ENCODE measurements at places on chromosomes 5 and 9.

DNA sequence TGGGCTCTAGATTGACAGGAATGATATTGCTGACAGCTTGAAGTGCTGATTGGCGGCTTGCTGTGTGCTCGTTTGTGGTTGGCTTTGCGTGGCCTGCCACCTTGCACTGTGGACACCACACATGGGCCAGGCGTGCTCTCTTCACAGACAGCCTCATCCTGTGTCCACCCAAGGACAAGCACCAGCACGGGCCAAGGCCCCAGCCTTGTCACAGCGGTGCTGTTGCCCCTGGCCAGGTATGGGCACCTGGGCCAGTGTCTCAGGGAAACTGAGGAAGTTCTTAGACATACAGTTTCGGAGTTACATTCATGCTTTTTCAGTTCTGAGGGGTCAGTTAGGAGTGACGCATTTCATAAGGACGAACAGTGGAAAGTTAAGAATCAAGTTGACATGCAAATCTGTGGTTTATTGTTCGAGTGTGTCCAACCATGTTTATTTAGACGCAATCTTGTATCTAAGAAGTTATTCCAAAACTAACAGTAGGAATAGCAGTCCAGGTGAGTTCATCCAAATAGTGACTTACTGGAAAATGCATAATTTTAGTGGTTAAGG is 125.9 kb downstream of the EHMT1 start:
- DNase-seq = no peak

- DNase-seq = no peak
Measured at GRCh38 chr5:171771856-171772255, 13.8 kb upstream of the SMIM23 start.

DNA sequence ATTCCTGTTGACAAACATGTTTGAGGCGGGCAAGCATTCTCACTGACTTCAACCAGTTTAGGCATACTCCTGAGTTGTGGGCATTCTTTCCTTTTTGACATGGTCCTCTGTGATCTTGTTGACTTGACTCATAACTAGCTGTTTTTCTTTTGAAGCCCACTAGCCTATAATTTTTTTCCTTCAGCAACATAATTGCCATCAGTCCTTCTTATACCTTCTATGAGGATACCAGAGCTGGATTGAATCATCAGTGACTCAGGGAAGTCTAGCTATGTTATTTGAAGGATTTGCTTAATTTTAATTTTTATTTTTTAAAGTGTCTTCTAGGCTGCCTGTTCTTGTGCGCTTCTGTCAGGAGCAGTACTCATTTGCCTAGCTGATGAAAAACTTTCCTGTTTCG is 259.5 kb downstream of the NR3C1 start:
- peak; percentile 71 for DNase-seq

GRCh38 chr5:155167736-155168135 is 154.2 kb downstream of the KIF4B start:
- no peak for DNase-seq

GRCh38 chr5:128782446-128782845 is 182.8 kb upstream of the SLC27A6 start:
- peak; percentile 96 for DNase-seq

GRCh38 chr5:93598091-93599000 is 15.3 kb downstream of the NR2F1 start:
- DNase-seq = no peak

GRCh38 chr5:175840050-175840841 is 31.1 kb upstream of the CPLX2 start:
- peak; percentile 33 for DNase-seq

DNA sequence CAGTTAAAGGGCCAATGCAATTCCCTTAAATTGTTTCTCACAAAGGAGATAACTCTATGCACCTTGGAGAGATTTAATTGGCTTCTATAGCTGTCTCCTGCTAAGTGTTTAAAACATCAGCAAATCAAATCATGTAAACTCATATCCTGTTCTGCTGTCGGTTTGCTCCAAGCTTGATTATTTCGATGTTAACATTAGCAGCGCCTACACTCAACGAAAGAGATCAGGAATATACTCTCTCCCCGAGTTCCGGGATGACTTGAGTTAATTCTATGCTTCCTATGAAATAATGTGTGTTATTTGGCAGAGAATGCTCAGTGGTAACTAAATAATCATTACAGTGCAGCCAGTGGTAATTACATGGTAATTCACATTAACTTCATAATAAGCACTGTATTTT is 338.6 kb downstream of the EBF1 start:
- DNase-seq = no peak

DNA sequence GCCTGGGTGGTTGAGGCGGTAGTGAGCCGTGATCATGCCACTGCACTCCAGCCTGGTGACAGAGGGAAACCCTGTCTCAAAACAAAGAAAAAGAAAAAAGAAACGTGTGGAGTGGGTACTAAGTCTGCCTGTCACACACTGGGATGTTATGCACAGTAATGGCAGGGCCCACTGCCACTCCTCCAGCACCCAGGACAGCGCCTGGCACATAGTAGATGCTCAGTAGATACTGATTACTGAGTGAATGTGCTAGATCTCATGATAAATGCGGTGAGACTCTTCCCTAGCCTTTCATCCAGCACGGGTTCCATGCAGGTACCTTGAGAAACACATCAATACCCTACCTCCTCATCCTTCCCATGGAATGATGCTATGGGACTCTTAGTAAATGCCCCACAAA is 87.4 kb upstream of the HSPA9 start:
- peak; percentile 49 for DNase-seq

DNA sequence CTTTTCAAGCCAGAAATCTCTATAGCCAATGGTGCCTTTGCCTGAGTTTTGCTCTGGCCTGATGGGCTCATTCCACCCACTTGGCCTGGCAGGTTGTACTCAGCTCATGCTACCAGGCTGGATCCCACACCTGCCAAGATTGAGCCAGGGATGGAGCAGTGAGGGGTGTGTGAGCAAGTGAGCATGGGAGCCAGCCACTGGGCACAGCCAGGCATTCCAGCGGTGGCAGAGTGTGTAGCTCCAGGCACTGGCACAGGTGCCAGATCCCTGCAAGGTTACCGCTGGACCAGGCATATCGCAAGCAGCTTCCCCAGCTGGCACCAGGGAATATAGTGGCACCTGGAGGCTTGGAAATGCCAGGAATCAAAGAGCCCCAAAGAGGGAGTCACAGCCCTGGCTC is 2395.6 kb upstream of the C9orf72 start:
- DNase-seq = no peak

DNA sequence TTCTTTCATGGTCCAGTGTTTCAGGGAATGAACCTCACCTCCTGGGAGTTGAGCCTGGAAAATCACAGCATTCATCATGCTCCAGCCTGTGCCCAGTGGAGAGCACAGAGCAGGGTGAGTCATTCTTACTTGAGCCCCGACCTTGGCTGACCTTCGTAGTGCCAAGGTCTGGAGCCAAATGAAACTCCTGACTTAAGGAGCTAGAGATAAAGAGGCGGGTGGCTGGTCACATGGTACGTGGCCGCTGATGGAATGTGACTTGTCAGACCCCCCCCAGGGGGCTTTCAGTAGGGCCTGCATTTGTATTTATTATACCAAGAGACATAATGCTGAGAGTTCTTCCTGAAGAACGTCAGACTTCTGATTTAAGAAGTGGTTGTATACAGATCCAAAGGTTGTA is 15.0 kb upstream of the PIP5K1B start:
- no peak for DNase-seq

DNA sequence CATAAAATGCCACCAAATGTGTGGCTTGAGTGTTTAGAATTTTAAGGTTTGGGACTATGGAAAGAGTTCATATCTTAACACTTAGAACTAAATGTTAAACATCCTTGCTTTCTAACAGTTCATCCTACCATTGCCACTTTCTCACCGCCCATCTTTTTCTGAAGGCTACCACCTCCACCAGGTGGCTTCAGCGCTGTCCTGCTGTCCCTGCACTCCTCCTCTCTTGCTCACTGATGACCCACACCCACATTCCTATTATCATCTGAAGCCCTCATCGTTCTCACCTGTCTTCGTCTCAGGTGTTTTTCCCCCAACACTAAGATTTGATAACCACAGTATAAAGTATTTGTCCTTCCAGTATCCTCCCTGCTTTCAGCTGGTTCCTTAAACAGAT is 7.4 kb downstream of the MEGF10 start:
- no peak for DNase-seq

DNA sequence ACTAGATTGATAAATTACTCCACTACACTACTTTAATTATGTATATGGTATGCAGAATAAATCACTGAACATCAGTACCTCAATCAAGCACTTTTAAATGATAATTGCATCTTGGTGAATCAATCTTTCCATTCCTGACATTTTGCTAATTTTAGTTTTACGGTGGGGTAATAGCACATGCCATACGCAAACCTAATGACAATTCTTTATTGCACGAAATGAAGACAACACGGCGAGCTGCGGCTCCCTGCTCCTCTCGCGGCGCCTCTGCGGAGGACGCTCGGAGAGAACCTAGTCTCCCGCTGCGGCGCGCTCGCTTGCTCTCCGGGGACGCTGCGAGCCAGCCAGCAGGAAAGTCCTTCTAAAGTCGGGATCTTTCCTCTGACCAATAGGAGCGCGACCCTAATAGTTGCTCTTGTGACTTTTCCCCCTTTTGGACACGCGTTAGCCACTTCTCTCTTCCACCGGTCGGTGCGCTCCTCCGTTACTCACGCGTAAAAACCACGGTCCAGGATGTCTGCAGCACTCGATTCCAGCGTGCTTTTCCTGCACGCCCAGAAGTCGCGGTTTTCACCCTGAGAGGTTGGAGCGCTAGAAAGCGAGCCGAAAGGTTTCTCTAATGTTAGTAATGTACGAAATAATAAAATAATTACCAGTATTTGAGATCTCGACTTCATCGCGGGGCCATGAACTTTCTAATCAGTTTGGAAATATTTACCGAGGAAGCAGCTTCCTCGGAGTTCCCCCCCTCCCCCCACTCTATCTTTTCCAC is 1.0 kb upstream of the MEF2C start:
- peak; percentile 72 for DNase-seq

DNA sequence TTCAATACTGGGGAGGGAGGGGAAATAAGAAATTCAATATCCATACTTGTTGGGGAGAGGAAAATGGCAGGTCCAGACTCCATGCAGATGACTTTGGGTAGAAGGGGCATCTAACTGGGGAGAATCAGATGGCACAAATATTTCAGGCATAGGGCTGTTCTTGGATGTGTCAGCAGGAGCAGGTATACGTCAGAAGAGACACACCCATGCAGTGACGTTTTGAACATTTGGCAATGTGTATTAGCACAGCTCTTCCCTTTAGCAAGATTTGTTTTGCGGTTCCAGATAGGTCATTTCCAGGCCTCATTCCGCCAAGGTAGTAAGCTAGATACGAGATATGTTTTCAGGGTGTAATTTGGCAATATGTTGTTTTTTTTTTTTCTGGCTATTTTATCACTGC is 187.2 kb upstream of the CDH10 start:
- DNase-seq = no peak

- no peak for DNase-seq
Measured at GRCh38 chr5:5755888-5756287, 333.4 kb downstream of the ICE1 start.

DNA sequence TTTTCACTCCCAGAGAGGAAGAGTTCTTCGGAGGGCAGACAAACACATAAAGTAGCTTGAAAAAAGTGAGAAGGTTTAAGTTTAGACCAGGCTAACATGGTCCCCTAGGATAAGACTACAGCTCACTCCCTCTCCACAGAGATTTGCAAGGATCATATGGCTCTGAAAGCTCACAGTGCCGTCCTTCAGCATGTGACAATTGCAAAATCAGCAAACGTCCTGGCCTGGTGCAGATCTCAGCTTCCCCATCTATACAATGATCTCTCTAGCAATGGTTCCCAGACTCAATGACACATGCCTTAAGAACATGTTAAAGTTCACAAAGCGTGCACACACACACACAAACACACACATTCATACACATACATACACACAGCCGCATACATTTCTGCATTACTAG is 327.6 kb downstream of the ACTL7B start:
- no peak for DNase-seq

GRCh38 chr5:136012041-136012804 is 16.6 kb upstream of the TGFBI start:
- peak; percentile 73 for DNase-seq

- DNase-seq = no peak
Measured at GRCh38 chr9:92638621-92639101, 31.3 kb downstream of the IPPK start.

DNA sequence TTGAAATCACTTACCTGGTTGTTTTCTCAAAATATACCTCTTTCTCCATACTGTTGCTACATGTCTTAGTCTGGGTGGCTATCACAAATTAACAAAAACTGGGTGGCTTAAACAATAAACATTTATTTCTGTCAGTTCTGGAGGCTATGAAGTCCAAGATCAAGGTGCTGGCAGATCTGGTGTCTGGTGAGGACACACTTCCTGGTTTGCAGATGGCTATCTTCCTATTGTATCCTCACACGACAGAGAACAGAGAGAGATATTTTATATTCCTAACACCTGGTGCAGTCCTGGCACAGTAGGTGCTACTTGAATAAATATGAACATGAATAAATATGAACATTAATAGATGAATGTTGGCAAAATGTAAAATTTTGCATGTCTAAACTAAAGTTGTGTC is 164.3 kb upstream of the ACOT12 start:
- no peak for DNase-seq

DNA sequence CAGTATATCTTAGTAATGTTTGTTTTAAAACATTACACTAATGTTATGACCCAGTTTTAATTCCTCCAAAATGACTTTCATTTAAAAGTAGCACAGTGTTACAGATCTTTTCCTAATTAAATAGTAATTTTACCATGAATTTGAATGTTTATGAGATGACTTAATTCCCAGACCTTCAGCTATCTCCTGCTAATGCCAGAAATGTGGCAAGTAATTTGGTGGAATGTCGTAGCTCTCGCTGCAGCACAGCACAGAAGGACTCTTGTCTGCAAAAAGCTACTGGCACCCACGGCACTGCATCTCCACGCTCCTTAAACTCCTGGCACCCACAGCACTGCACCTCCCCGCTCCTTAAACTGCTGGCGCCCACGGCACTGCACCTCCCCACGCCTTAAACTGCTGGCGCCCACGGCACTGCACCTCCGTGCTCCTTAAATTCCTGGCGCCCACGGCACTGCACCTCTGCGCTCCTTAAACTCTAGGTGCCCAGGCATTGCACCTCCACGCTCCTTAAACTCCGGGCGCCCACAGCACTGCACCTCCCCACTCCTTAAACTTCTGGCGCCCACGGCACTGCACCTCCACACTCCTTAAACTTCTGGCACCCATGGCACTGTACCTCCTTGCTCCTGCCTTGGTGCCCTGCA is 163.1 kb downstream of the CDK5RAP2 start:
- peak; percentile 41 for DNase-seq

DNA sequence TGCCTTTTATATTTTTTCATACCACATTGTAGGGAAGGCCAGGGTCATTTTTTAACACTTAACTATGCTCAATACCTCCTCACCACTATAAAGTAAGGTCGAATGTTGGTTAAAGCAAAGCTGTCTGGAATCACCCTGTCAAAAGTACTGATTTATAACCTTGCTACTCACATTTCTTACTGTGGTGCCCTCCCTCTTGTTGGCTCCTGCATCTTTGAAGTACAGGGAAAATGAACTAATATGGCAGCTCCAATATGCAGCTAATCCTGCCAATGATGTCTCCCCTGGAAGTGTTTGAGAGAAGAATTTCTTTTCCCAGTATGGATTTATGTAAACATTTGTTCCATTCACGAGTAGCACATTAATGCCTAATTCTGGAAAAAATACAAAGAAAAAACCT is 108.4 kb upstream of the RPS23 start:
- no peak for DNase-seq

- no peak for DNase-seq
Measured at GRCh38 chr5:151568036-151568435, 23.1 kb downstream of the FAT2 start.

- DNase-seq = no peak
Measured at GRCh38 chr9:137520614-137521404, 29.4 kb downstream of the PNPLA7 start.

All from EH (cell line).